ENCODE measurements at places on chromosomes 1 and 21.

DNA sequence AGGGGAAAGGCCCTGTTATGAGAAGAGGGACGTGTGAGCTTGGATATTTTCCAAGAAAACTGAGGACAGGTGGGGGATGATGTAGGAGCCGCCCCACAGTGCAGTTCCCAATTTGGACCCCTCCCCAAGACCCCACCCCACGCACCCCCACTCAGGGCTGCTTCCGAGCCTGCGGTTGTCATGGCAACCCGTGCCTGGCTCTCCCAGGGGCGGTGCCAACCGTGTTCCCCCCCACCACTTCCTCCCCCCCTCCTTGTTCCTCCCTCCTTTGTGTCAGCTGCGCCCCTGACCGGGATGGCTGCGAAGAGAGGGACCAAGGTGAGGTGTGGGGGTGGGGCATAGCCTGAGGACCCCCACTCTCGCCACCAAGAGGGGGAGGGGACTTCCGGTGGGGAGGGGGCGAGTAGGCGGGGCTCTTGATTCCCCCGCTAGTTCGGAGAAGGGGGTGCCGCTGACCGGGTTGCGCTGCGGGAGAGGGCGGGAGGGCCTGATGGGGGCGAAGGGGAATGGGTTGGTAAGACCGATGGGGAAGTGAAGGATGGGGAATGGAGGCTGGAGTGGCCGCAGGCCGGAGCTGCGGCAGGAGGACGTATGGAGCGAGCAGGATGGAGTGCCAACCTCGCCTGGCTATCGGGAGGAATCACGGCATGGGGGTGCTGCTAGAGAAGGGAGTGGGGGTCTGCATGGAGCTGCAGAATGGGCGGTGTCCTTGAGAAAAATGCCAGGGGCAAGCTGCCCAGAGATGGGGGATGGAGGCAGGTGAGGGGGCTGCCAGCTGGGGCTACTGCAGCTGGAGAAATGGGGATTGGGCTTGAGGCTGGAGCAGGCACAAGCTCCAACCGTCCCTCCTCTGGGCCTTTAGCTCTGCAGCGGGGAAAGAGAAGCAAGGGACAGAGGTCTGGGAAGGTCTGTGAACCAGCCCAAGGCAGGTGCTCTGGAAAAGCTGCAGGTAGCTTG lies 953 bp downstream of the TRIM46 start:
- peak; percentile 18 for DNase-seq

DNA sequence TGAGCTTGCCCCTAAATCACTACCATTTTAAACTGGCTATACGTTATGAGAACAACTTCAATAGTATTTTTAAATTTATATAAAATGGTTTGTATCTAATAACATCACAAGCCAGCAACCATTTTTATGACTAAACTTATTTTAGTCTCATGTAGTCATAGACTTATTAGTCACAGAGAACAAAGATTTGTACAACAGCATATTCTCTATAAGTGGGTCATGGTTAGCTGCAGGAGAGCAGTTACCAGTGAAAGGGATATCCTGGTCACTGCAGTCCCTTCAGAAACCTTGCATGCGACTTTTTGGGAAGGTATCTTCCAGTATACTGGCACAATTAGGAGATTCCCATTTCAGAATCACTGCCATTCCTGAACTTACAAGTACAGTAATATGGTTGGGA lies 90.0 kb downstream of the HFM1 start:
- no peak for DNase-seq

DNA sequence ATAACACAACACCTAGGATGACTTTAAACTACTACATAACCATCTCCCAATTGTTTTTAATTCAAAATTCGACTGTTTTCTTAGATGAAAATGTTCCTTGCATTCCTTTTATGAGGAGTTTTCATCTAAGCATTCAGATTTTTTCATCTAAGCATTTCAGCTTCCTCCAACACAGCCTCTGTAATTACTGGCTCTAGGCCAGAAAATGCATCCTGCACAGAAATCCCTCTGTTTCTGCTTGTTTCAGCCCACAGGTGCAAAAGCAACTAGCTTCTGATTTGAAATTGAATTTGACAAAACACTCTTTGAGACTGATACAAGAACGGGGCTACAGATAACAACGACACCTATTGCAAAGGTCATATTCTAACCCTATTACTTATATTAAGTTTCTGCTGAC lies 90.4 kb downstream of the RGS21 start:
- DNase-seq, result no peak

- DNase-seq, result no peak
These were observed 61.7 kb downstream of the ARID4B start for GRCh38 chr1:235266325-235266724.

GRCh38 chr1:219682788-219683187 lies 69.9 kb upstream of the ZC3H11B start:
- DNase-seq, result no peak

GRCh38 chr1:1430992-1431844 lies 4.3 kb upstream of the VWA1 start:
- DNase-seq, result no peak

DNA sequence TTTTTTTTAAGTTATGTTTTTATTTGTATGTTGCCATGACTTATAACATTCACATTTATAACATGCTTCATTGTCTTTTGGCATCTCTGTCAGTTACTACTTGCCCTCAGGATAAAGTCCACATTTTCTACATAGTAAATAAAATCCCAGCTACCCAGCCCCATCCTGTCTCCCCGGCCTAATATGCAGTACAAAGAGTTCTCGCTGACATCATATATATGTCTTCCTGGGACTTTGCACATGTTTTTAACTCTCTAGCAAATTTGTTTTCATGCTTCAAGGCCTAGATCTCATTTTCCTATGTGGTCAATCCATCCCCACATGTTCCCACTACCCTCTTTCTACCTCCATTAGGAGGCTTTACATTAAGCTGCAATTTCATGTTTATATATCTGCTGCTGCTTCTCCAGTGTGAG lies 33.0 kb upstream of the IVNS1ABP start:
- no peak for DNase-seq

DNA sequence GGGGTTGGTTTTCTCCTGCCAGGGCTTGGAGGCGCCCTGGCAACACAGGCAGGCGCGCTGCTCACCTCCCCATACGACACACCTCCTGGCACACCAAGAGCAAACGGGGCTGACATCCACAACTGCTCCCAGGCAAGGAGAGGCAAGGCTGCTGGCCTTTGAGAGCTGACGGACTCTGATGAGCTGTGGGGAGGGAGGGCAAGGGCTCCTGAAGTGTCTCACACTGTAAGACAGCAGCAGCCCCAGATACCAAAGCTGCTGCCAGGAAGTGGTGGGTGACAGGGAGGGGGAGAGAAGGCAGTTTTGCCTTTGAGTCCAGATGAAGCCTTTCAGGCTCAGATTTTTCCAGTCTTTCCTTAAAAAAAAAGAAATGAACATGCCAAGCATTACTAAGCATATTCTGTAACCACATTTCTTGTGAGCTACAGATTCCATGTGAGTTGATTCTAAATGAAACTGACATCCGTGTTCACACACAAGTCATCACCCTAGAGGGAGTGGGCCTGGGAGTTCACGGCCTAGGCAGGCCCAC lies 24.3 kb downstream of the PGBD5 start:
- DNase-seq, result no peak

- DNase-seq, result no peak
These were observed 224.0 kb upstream of the COA6 start for GRCh38 chr1:234149217-234149616.

- no peak for DNase-seq
These were observed 291.3 kb downstream of the CAMTA1 start for GRCh38 chr1:7076572-7076971.

- no peak for DNase-seq
These were observed 80.6 kb downstream of the TNFSF18 start for GRCh38 chr1:172970186-172970585.

GRCh38 chr1:41645062-41645461 lies 160.6 kb upstream of the EDN2 start:
- DNase-seq, result no peak

DNA sequence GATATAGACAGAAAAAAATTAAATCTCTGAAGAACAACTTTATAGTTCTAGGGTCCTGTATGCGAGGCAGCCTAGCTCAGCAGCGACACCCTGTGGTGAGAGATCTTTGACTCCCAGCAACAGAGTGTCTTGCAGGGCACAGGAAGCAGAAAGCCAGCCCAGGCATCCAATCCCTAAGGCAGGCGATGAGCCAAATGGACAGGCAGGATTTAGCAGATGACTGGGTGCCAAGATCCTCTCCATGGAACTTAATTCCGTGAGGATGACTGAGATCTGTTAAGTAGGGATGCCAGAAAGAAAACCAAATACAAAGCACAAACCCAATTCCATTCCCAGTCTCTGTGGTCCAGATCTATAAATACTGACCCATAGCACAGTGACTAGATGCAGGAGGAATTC lies 38.8 kb downstream of the HLCS start:
- DNase-seq, result peak; percentile 88

DNA sequence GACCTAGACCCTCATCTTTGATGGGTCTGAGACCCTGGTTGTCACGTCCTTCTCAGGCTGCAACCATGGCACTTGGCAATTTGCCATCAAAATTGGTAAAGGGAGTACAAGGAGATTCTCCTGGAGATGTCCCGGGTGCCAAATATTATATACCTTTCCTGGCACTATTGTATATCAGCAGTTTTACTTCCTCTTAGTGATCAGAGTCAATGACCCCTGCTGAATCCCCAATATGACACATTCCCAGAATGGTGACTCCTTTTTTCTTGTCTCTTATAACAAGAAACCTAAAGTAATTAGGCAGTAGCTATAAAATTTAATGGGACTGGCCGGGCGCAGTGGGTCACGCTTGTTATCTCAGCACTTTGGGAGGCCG lies 39.6 kb upstream of the CDC42BPA start:
- no peak for DNase-seq

DNA sequence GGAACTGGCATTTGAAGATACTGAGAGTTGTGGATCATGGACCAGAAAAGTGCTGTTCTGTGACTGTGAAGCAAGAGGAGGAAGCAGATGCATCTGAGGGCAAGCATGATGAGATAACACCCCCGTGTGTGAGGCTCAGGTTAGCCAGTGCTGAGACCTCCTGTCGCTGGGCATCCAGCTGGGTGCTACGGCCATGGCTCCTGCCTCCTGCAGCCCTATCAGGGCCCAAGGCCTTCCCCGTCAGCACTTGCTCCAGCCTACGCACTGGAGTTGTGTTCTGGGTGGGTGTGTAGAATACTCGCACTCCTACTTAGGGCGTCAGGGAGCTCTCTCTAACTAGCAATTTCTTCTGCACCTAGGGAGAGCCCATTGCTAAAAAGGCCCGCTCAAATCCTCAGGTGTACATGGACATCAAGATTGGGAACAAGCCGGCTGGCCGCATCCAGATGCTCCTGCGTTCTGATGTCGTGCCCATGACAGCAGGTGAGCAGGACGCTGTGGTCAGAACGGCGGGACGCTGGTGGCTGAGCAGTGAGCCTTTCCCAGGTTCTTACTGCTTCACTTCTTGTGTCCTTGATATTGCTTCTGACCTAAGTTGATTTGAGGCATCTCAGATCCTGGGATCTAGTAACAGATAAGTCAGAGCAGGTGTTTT lies 6.5 kb downstream of the PPIE start:
- DNase-seq, result no peak

GRCh38 chr1:183259924-183260323 lies 73.9 kb downstream of the LAMC2 start:
- DNase-seq, result no peak

GRCh38 chr1:54681358-54681757 lies 34.3 kb upstream of the TTC4 start:
- DNase-seq, result no peak

- DNase-seq, result no peak
These were observed 45.3 kb upstream of the CTBS start for GRCh38 chr1:84619383-84620102.

DNA sequence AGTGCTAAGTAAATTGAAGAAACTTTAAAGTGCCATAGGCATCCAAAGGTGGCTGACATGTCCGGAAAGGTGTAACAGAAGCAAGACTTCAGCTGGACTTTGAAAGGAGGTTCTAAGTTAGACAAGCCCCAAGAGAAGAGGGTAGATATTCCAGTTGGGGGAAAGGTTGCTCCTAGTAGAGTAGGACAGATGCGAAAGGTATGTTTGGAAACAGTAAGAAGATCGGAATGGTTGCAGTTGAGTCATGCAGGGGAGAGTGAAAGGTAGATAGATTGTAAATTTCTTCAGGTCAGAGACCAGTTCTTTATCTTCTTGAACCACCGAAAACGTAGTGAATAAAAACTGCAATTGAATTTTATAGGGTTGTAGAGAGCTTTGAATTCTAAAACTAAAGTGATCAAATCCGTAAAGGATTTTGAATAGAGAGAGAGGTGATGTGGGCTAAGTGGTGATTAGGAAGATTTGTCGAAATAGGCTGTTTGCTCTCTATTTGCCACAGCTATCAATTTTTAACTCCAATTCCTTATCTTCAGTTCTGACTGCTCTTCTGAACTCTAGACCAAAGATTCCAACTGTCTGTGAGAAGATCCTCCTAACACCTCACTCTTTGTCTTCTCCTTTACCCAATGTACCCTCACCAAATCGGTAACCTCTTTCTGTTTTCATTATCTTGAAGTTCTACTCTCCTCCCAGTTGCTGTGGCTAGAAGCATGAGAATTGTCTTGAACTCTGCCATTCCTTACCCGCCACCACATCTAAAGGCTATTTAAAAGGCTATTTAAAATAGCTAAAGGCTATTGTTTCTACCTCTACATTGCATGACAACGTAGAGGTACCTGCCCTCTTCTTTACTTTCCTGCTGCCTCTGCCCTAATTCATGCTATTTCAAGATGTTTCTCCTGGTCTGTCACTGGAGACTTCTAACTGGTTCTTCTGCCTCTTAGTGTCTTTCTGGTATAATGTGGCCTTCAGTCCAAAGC lies 16.7 kb downstream of the MACF1 start:
- DNase-seq, result no peak

GRCh38 chr1:7921796-7922195 lies 18.8 kb downstream of the TNFRSF9 start:
- no peak for DNase-seq

GRCh38 chr1:29166291-29166878 lies 15.3 kb downstream of the SRSF4 start:
- no peak for DNase-seq

- DNase-seq, result no peak
These were observed 9.2 kb downstream of the SAMSN1 start for GRCh38 chr21:14536929-14537328.

GRCh38 chr1:118977600-118977999 lies 10.5 kb downstream of the TBX15 start:
- DNase-seq, result no peak

DNA sequence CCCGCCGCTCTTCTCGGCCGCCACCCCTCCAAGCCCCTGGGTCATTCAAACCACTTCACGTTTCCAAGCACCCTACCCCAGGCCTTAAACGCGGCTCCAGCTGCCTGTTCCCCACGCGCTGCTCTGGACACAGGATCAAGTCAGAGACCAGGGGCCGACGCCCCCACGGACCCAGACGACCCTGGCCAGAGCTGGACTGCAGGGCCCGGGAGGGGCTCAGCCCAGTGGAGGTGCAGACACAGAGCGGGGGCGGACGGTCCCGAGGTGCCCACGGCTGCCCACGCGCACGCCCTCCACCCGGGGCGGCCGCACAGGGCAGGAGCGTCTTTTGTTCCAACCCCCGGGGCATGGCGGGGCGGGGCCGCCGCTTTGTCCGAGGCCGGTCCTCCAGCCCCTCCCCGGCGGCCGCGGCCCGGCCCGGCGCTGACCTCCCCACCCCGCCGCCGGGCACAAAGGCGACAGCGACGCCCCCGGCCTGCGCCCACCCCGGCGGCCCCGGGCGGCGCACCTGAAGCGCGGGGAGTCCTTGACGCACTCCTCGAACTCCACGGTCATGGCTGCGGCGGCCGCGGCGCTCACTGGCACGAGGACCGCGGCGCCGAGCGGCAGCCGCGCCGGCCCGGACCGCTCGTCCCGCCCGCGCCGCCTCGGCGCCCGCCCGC lies 338 bp downstream of the ACAP3 start:
- no peak for DNase-seq

GRCh38 chr1:36160949-36161485 lies 5.1 kb downstream of the MAP7D1 start:
- no peak for DNase-seq

- no peak for DNase-seq
These were observed 7.8 kb upstream of the CASZ1 start for GRCh38 chr1:10803971-10804820.

Data from cerebellar nuclear complex (tissue), 1 donor.